Right ventricle myocardium inferior (tissue), 1 donor: ENCODE measurements at places on chromosomes 3 and 15. TPM values are rescaled to one million over a fixed set of nuclear protein-coding genes. Genes with fewer than 3 reads are reported as not detected.

DNA sequence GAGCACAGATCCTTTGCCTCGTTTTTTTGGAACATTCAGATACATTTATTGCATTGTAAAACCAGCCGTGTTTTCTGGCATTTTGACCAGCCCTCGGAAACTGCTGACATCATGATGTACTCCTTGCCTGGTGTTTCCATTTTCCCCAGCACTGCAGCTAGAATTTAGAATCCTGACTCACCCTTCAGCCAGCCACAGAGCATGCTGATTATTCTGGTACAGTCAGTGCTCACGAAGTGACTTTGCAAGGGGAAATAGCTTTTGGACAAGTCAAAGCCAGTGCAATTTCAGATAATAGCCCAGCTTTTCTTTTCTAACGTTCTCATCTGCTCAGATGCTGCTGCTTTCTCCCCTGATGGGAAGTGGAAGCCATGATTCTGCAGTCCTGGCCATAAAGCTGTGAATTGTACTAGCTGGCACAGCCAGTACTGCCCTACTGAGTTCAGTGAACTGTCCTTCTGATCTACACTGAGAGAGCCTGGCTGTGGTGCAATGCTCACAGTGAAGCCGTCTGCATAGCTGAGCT is 12.1 kb upstream of the CNBP start:
- DNase-seq = no peak

- no peak for DNase-seq
These were observed 170.5 kb upstream of the PROK2 start for GRCh38 chr3:71955240-71956068.

DNA sequence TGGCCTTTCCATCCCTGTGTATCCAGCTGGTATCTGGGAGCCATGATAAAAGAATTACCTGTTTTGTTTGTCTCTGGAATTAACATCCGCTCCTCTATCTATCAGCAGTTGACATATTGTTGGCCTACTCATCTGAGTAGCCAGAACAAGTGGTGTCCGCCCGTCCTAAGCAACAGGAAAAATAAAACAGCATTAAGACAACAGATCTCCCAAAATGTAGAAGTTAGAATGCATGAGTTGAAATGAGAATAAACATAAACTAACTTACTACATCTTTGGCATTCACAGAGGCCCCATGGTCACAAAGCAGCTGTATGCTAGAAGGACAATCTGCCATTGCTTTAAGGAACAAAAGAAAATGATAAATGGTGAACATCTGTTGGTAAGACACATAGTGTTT is 75.9 kb downstream of the UACA start:
- DNase-seq = no peak

GRCh38 chr3:134762016-134762415 is 33.0 kb upstream of the EPHB1 start:
- no peak for DNase-seq

SAMMSON gene
- not detected for total RNA-seq

XCR1 gene
- total RNA-seq = not detected

IL17RB gene
- 3.2 TPM for total RNA-seq

DNA sequence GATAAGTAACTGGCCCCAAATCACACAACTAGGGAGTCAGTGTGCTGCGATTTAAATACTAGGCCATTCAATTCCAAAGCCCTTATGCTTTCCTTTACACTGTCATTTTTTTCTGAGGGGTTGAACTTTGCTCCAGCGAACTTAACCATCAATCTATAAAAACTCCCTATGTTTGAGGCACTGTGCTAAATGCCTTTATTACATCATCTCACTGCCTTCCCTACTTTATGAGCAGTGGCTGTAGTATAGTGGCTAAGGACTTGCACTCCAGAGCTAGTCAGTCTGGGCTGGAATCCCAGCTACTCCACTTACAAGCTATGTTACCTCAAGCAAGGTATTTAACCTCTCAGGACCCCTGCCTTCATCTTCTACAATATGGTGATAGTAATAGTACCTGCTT is 26.9 kb upstream of the WDR72 start:
- DNase-seq = no peak

GRCh38 chr3:33911525-33912322 is 113.3 kb downstream of the PDCD6IP start:
- DNase-seq = no peak

PRR20G gene
- total RNA-seq = not detected

DNA sequence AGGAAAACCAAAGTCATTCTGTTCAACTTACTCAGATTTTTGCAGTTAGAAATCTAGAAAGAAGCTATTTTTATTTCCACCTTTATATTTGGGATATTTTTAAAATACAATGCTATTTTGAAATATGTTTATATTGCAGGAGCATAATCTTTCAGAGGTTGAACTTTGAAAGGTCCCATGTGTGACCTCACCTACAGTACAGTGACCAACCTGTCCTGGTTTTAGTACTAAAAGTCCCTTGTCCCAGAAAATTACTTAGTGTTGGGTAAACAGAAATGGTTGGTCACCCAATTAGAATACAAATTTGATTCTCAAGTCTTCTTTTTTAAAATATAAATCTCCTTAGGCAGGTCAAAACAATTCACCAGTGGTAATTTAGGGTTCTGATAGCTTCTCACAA is 141.6 kb upstream of the FRMD4B start:
- no peak for DNase-seq

TLR9 gene
- total RNA-seq = 0.38 TPM

CATSPER2 gene
- total RNA-seq = 0.54 TPM

ARHGEF26 gene
- total RNA-seq = 1.9 TPM

DAZL gene
- not detected for total RNA-seq

- no peak for DNase-seq
These were observed 316.7 kb upstream of the TBL1XR1 start for GRCh38 chr3:177513815-177514610.

CERS3 gene
- not detected for total RNA-seq

DNA sequence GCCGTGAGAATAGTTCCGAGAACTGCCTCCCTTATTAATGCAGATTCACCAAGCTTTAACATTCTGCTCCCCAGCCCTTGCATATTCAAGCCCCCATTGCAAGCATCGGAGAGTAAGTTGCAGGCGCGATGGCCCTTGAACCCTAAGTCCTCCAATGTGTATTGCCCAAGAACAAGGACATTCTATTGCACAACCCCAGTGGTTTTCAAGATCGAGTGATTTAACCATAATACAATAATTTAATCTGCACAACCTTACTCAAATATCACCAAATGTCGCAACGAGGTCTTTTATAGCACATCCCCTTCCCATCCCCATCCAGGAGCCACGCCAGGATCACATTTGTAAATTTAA is 21.7 kb upstream of the PLXND1 start:
- no peak for DNase-seq

SPATA12 gene
- not detected for total RNA-seq

- DNase-seq = no peak
These were observed 101.2 kb downstream of the LPP start for GRCh38 chr3:188255190-188255589.

GRCh38 chr3:97896547-97896946 is 74.7 kb downstream of the CRYBG3 start:
- no peak for DNase-seq

SMAD6 gene
- 16.2 TPM for total RNA-seq

- DNase-seq = no peak
These were observed 279.3 kb downstream of the KCNH8 start for GRCh38 chr3:19427422-19428149.

DNA sequence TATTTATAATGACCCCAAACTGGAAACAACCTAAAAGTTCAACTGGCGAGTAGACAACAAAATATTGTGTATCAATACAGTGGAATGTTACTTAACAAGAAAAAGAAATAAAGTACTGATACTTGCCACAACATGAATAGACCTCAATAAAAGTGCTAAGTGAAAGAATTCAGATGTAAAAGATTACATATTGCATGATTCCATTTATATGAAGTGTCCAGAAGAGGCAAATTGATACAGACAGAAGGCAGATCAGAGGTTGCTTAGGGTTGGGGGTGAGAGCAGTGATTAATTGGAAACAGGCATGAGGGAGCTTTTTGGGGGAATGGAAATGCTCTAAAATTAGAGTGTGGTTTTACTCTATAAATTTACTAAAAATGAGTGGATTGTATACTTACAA is 183.3 kb downstream of the SATB1 start:
- DNase-seq = no peak

GRCh38 chr15:34721802-34722438 is 32.9 kb downstream of the GJD2 start:
- peak; percentile 81 for DNase-seq

DNA sequence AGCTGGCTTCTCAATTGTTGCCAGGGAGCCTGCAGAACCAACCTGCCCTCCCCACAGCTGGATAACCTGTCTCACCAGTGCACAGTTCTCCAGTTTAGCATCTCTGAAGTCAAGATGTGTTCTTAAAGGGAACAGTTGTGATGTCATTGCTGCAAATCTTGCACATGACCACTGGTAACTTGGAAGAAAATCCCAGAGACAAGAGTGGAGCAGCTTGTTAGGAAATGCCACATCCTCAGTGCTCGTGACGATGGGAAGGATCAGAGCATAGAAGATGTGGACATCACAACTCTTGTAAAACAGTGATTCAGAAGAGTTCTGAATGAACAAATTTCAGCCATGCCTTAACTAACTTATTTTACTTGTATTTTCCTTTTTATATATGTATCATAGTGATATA is 36.1 kb upstream of the LIMD1 start:
- no peak for DNase-seq

GRCh38 chr3:7271631-7272030 is 410.7 kb downstream of the GRM7 start:
- no peak for DNase-seq

DNA sequence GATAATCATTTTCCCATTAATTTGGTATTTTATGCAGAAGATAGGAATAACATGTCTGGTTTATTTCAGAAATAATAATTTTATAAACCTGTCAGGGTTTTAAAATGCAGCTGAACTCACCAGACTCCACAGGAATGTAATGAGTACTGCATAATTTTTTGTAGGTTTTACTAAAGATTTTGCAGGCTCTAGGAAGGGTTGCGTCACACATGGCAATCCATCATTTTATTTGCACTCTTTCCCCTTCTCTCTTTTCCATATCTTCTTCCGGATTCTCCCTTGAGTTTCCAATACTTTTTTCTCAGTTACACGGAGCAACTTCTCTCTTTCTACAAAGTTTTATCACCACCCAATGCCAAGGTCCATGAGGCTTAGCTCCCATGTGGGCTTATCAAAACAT is 234.7 kb downstream of the NFKBIZ start:
- no peak for DNase-seq

SLC9A9 gene
- total RNA-seq = 9.3 TPM

CYP1A2 gene
- not detected for total RNA-seq

DNA sequence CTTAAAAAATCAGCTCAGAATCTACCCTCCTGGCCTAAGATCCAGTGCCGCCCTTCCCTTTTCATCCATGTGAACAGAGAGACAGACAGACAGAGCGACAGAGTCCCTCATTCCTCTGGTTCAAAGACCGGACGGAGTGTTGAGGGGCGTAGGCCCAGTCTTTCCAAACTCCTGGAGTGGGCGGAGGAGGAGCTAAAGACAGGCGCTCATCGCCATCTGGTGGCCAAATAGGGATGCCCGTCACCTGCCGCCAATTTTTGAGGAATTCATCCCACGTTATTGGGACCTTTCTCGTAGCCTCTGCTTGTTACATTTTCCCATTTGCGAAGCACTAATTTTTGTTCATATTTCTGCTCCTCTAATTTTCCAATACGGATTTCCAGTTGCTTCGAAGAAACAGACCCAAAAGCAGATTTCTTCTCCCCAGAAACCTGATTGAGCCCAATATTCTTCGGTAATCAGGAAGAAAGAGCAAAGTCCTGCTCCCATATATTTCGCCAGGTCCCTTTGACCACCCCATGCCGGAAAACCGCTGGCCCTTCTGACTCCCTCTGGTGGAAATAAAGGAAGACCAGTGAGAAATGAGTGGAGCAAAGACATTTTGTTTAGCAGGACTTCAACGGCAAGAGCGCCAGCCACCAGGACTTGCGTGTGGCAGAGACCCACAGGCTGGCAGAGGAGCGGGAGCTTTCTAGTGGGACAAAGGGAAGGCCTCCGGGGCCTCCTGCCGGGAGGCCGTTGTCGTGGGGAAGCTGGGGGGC is 88.0 kb downstream of the LRRK1 start:
- peak; percentile 85 for DNase-seq

- DNase-seq = no peak
These were observed 961.4 kb downstream of the VGLL3 start for GRCh38 chr3:86029590-86029989.

- no peak for DNase-seq
These were observed 448.0 kb upstream of the NECTIN3 start for GRCh38 chr3:110623571-110623970.

DNA sequence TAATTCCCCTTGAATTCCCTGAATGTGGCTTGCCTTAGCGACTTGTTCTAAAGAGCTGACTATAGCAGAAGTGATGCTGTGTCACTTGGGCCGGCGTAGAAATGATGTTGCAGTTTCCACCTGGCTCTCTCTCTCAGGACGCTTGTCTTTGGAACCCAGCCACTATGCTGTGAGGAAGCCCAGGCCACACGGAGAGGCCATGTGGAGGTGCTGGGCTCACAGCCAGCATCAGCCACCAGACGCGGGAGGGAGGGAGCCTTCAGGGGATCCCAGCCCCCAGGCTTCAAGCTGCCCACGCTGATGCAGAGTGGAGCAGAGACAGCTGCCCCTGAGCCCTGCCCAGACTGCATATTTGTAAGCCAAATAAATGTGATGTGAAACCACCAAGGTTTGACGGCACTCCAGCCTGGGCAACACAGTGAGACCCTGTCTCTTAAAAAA is 18.6 kb downstream of the RNU5B-1 start:
- DNase-seq = peak; percentile 76

ATP8B4 gene
- 6.1 TPM for total RNA-seq

DNA sequence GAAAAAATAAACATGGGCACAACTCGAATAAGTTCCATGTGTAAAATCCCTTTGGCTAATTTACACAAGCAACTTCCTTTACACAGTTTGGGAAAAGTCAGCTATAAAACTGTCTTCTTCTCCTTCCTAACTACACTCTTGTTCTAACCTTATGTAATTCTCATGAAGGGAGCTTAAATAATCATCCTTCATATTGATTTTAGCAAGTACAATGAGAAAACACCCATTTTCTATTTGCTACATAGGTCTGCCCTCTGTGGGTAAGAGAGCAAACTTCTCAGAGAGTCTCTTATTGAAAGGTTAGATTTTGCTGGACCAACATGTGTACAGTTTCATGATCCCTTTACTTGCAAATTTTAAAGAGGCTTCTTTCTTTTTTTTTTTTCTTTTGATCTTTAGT is 398.5 kb downstream of the ROBO1 start:
- no peak for DNase-seq

CORO2B gene
- 8.5 TPM for total RNA-seq
